Sciatic nerve (tissue), 2 donors: ENCODE measurements at places on chromosomes 2 and 18.
A peak's percentile ranks its signal among the peaks of the same experiment; 100 is the strongest.

GRCh38 chr2:189654641-189655040 is 6.6 kb upstream of the ASNSD1 start:
- DNase-seq: no peak

- peak; percentile 66 for DNase-seq
Measured at GRCh38 chr2:26274058-26274613, 29.4 kb downstream of the HADHB start.

GRCh38 chr2:45883603-45884000 is 232.1 kb downstream of the PRKCE start:
- DNase-seq: no peak

GRCh38 chr2:225998116-225998515 is 598.6 kb downstream of the NYAP2 start:
- no peak for DNase-seq

- no peak for DNase-seq
Measured at GRCh38 chr2:82857967-82858366, 1601.1 kb downstream of the SUCLG1 start.

GRCh38 chr18:57819671-57820460 is 16.8 kb upstream of the ATP8B1 start:
- no peak for DNase-seq

- DNase-seq: no peak
Measured at GRCh38 chr2:120425014-120425413, 79.1 kb downstream of the INHBB start.
